ENCODE measurements at places on chromosomes 3 and 15. TPM values are rescaled to one million over a fixed set of nuclear protein-coding genes. Genes with fewer than 3 reads are reported as not detected.

DNA sequence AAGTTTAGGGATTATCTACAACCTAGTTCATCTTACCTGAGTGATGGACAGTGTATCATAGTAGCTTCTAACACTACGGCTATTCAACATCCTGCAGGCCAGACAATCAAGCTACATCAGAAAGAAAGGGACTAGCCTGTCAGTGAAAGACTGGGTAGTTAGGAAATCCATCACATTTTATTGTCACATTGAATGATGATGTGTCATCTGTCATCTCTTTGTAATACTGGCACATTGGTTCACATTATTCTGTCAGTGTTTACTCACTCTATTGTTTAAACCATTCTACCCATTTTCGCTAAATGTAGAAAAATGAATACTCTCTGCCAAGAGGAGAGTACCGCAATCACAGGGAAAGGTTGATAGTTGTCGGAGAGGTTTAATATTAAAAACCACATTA lies 1155.8 kb downstream of the TUSC7 start:
- DNase-seq = no peak

HRG gene
- total RNA-seq = not detected

- DNase-seq = no peak
Observed at GRCh38 chr3:4584456-4585249, 91.5 kb downstream of the ITPR1 start.

CHRNA7 gene
- total RNA-seq = 0.09 TPM

GRCh38 chr15:32030795-32031194 lies 480 bp downstream of the CHRNA7 start:
- no peak for DNase-seq

ULK4 gene
- total RNA-seq = 10.9 TPM

DNA sequence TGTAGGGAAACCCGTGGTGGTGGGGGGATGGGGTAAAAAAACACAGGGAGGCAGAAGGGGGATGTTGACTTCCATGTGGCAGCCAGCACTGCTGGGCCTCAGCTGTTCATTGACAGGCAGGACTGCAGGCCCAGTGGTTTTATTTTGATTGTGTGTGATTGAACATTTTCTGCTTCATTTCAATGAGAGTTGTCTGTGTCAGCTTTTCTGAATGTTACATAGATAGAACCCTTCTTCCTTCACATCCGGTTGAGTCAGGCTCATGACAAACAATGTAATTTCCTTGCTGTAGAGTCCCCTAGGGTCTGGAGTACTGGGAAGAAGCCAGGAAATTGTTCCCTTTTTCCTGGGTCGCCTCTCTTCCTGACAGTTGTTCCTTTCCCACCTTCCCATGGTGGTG lies 8.2 kb upstream of the RPP25 start:
- DNase-seq = no peak

PRICKLE2 gene
- 18.3 TPM for total RNA-seq

DNA sequence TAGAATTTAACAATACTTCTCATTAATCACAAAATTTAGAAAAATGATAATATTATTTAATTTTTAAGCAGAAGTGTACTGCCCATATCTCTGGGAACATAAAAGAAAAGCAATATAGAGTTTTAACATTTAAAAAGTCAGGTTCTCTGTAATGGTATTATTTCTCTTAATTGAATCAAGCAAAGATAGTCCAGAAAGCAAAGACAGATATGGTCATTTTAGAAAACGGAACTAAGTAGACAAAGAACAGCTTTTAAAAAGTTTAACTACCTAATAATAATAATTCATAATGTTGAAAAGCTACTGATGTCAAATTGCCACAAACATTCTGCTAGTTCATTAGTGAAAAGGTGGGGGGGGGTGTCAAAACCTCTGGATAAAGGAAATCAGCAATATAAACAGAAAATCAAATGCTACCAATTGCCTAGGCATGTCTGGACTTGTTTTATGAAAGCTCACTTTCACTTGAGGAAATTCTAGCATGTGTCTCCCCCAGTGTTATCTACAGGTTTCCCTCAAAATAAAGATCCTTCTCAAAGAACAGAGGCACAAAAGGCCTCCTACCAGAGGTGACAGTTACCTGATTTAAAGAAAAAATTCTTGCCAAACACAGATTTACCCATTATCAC lies 1.7 kb downstream of the ZMAT3 start:
- DNase-seq = no peak

AGBL1 gene
- not detected for total RNA-seq

CLDN18 gene
- not detected for total RNA-seq

ALDH1A3 gene
- 1.9 TPM for total RNA-seq

- DNase-seq = peak; percentile 10
Observed at GRCh38 chr3:150599611-150600297, 3.4 kb upstream of the SELENOT start.

GRCh38 chr15:23039917-23040281 lies 530 bp upstream of the TUBGCP5 start:
- no peak for DNase-seq

All from SJSA1 (cell line).